ENCODE measurements at places on chromosomes 3 and 15.

- DNase-seq = no peak
Observed at GRCh38 chr15:75038231-75038630, 14.8 kb downstream of the PPCDC start.

DNA sequence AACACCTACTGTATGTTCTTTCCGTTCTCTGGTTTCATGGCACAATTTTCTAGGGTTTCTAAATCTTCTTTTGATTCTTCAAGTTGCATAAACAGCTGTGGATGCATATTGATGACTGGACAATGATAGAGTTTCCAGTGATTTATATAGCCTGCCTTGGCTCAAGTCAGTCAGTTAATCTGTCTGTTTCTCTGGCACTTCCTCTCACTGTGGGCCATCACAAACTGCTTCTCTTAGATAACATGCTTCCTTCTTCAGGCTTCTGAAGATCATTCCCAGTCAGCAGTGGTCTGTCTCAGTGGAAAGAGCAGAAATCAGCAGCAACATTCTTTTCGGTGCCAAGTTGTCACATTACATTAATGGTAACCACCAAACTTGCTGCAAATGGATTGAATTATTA, 207.2 kb downstream of the RYR3 start:
- no peak for DNase-seq

- DNase-seq = peak; percentile 67
Observed at GRCh38 chr3:58560771-58561311, 16.4 kb downstream of the FAM107A start.

DNA sequence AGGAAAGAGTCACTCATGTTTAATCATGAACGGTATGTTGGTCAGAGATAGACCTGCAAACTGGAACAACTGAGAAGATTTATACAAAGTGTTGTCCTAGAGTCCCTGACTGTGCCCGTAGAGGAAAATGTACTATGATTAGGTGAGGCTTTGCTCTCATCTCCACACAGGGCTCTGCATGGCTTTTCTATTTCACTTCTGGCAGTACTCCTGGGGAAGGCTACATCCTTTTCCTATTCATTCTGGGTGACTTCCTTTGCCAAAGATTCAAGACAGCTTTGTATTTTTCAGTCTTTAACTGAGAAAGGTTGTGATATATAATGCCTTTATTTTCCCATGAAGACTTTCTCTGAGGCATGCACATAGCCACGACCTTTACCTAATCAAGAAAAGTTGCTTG, 414.7 kb downstream of the ZBTB20 start:
- DNase-seq = no peak

DNA sequence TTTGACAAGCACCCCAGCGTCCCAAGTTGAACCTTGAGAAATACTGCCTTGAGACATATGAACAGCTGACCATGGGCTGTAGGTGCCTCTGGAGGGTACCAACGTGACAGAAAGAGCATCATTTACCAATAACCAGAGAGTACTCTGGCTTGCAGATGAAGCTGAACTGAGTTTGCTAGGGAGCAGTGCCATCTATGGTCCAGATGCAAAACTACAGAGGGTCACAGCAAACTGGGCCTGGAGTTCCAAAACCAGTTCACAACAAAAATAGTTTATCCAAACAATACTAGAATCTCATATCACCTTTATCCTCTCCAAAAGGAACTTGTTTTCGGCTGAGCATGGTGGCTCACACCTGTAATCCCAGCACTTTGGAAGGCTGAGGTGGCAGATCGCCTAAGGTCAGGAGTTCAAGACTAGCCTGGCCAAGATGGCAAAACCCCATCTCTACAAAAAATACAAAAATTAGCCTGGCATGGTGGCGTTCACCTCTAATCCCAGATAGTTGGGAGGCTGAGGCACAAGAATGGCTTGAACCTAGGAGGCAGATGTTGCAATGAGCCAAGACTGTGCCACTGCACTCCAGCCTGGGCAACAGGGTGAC, 69.3 kb downstream of the CHAC1 start:
- DNase-seq = peak; percentile 31

DNA sequence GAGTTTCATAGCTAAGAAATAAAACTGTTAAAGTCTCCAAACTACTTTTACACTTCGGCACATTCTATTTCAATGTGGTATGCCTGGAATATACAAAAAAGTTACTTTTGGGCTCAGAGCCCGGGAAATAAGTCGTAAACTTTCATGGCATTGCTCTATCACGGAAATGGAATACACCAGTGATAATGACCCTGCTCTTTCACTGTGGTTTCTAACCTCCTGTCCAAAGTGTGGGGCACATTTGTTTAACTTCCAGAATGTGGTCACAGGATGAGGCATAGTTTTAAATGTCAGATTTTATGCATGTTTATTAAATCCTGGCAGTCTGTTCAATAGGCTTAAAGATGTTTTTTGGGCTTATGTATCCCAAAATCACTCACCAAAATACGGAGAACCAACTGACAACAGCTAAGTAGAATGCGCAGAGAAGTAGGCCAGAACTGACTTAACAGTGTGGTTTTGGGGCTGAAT, 5.1 kb downstream of the CXCR6 start:
- DNase-seq = no peak

DNA sequence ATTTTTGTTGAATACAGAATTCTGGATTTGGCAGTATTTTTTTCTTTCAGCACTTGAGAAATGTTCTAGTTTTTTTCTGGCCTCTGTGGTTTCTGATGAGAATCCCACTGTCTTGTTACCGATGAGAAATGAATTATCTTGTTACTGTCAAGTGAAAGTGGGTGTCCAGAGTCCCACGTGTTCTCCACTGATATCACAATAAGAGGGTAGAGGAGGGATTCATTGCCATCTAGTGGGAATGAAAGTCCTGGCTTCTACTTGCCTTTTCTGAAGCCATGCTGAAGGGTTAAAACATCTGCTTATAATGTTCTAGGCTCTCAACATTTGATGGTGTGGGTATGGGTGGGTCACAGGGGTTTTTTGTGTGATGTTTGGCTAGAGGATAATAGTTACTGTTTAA, 66.1 kb downstream of the SEC22A start:
- DNase-seq = no peak

DNA sequence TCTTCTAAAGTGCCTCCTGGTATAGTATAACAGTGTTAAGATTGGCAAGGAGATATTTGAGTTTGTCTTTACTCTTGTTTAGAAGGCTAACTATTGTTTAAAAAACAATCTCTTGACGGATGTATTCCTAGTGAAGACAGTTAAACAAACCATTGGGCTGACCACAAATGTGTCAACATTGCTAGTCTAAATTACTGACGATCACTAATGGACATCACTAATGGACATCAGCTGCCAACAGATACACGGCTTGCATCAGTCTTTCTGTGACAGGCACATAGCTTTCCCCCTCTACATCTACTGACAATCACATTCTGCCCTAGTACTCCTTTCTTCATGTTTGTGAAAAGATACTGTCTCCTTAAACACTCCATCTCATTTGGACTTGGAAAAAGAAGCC, 57.1 kb upstream of the ETV5 start:
- DNase-seq = no peak

GRCh38 chr3:23136054-23136453, 67.1 kb upstream of the UBE2E2 start:
- DNase-seq = no peak

DNA sequence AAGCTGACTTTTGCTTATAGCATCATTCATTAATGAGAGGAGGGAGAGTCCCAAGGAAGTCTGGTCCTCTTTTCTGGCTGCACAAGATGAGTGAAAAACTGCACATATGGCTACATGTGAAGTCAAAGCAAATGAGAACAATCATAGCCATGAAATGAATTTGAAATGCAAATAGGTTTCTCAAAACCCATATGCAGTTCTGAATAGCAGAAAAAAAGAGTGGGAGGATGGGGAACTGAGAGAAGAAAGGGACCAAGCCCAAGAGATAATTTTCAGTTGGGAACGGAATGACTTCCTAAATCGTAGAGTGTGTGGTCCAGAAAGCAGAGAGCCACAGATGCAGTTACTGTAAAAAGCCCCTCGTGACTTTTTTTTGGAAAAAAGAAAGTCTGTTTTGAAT, 66.3 kb downstream of the GTPBP8 start:
- DNase-seq = no peak

DNA sequence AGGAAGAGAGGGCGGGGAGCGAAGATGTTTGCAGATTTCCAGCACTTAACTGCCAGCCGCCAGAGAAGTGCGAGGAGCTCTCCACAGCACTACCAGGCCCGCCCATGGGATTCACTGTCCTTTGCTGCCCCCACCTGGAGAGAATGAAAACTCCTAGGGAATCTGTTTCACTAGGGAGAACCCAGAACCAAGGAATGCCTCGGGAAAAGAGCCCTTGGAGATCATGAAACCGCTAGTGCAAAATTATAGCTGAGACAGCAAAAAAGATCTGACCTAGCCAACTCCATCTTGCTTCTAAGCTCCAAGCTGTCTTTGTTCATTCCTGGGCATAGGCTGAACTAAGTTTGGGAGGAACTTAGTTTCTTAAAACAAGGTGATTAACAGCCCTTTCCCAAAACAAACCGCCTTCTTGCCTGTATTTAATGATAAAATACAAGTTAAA, 82.6 kb upstream of the GCNT3 start:
- peak; percentile 93 for DNase-seq

- no peak for DNase-seq
Observed at GRCh38 chr15:38242055-38242454, 10.6 kb upstream of the SPRED1 start.

DNA sequence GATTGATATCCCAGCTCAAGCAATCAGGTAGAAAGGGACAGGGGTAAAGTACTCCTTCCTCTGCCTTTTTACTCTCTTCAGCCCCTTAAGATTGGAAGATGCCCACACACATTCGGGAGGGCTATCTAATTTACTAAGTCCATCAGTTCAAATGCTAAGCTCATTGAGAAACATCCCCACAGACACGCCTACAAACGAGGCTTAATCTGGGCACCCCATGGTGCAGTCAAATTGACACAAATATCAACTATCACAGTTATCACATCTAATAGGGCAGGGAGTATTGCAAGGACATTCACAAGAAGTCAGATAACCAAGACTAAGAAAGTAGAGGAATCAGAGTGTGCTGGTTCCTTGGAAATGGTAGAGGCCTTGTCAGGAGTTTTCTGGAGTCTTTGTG, 437.8 kb upstream of the AZI2 start:
- no peak for DNase-seq

DNA sequence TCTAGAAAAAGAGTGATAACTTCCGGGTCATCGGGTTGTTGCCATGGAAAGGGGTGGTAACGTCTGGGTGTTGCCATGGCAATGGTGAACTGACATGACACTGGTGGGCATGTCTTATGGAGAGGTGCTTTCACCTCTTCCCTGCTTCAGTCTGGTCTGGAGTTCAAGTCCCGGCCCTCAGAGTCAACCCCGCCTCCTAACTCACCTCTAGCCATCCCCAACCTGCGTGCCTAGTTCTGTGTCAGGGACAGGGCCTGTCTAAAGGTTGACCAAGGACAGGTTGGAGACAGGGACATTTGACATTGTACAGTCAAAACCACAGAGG, 96.0 kb downstream of the LSM3 start:
- no peak for DNase-seq

GRCh38 chr3:169041677-169042171, 621.8 kb downstream of the MECOM start:
- DNase-seq = peak; percentile 15

DNA sequence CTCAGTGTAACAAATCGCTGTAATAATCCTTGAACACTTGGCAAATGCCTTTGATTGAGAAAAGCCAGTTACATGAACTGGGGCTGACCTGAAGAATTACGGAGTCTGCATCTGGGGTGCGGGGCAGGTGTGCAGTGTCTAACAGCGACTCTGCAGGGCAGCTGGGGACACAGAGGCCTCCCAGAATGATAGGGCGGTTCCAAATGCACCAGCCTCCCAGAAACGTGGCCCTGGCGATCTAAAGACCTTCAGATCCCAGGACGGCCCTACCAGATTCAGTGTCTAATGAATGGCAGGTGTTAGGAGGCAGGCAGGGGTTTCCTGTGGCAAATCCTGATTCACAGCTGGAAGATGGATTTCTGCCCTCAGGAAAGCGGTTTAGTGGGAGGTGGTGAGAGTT, 100.5 kb upstream of the RGMA start:
- DNase-seq = no peak

GRCh38 chr15:75452364-75452864, 924 bp upstream of the SIN3A start:
- DNase-seq = peak; percentile 89

DNA sequence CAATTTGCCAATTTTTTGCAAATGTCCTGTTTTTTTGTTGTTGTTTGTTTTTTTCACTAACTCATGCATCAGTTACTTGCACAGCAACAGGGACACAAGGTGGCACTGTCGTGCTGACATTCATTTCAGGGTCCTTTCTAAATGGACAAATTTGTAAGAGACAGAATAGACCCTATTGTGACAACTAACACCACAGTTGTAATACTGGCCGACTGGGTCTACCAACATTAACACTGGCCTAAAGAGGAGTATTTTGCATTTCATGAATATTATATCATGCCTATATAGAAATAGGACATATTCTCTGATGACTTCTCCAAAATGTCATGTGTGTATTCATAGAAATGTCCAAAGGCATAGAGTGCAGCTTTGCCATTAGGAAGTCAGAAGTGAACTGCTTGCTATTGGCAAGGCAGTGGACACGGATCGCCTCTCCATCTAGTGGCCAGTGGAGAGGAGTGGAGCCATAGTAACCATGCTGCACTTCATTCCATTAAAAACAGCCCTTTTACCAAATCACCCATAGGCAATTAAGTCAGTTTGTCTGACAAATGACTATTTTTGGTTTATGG, 54.8 kb downstream of the ZBTB20 start:
- peak; percentile 74 for DNase-seq

DNA sequence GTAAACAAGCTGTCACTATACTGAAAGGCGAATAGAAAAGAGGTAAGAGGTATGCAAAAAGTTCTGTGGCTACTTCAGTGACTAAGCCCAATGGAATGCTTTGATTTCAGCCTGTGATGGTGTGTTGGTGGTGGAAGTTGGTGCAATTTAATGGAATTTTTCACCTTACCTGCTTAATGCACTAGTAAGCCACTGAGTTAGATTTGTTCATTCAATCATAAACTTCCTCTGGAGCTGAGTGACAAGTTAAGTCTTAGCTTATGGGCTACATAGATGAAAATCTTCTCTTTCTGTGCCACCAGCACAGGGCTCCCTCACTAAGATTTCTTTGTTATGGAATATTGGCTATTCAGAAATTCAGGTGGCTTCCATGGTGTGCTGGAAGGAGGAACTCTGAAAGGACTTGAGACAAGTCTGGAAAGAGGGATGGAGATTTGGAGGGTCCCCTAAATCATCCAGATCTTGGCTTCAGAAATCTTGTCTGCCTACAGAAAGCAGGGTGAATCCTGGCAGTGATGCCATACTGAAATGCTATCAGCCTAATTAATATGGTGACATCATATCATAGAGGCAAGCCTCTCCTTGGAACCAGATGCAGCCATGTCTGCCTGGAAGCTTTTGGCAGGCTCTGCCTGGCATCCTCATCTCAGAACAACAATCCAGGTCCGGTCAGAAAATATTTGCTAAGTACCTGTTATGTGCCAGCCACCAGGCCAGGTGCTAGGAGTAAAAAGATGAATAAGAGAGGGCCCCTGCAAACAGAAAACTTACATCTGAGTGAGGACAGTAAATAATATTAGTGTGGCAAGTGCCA, 8.1 kb upstream of the GAP43 start:
- DNase-seq = no peak

- DNase-seq = peak; percentile 97
Observed at GRCh38 chr15:66251790-66252684, 1.5 kb downstream of the MEGF11 start.

GRCh38 chr3:27805282-27805681, 83.2 kb upstream of the EOMES start:
- no peak for DNase-seq

Measured in A549 (cell line).